ENCODE measurements at places on chromosomes 11 and 22.

GRCh38 chr11:42049186-42049585, 589.7 kb upstream of the LRRC4C start:
- DNase-seq = no peak

GRCh38 chr11:1730059-1730629, 20.3 kb downstream of the IFITM10 start:
- DNase-seq = no peak

GRCh38 chr22:46858181-46858771, 95.8 kb downstream of the TBC1D22A start:
- DNase-seq = no peak

GRCh38 chr11:620201-620600, 4.5 kb upstream of the IRF7 start:
- no peak for DNase-seq

DNA sequence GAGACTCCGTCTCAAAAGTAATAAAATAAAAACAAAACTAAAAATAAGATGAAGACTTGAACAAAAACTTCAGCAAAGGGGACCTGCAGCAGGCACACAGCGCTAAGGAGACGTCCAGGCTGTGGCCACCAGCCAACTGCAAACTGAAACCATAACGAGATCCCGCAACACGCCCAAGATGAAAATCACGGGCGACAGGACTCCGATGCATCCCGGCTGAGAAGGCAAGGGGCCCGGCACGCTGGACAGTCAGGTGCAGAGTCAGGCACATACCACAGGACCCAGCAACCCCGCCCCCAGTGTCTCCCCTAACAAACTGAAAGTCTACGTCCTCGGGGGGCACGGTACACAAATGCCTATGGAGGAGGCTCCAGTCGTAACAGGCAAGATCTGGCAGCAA, 9.2 kb downstream of the HRAS start:
- no peak for DNase-seq

- no peak for DNase-seq
Observed at GRCh38 chr22:40782521-40782920, 36.6 kb downstream of the SLC25A17 start.

- no peak for DNase-seq
Observed at GRCh38 chr11:47592970-47593369, 1.2 kb downstream of the C1QTNF4 start.
